ENCODE measurements at places on chromosomes 5 and 9.

DNA sequence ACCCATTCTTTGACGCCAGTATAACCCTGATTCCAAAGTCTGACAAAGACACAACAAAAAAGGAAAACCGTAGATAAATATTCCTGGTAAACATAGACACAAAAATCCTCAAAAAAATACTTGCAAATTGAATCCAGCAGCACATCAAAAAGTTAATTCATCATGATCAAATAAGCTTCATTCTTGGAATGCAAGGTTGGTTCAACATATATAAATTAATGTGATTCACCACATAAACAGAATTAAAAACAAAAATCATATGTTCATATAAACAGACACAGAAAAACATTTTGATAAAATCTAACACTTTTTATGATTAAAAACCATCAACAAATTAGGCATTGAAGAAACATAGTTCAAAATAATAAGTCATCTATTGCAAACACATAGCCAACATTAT lies 324.2 kb upstream of the TRPC7 start:
- DNase-seq: no peak

DNA sequence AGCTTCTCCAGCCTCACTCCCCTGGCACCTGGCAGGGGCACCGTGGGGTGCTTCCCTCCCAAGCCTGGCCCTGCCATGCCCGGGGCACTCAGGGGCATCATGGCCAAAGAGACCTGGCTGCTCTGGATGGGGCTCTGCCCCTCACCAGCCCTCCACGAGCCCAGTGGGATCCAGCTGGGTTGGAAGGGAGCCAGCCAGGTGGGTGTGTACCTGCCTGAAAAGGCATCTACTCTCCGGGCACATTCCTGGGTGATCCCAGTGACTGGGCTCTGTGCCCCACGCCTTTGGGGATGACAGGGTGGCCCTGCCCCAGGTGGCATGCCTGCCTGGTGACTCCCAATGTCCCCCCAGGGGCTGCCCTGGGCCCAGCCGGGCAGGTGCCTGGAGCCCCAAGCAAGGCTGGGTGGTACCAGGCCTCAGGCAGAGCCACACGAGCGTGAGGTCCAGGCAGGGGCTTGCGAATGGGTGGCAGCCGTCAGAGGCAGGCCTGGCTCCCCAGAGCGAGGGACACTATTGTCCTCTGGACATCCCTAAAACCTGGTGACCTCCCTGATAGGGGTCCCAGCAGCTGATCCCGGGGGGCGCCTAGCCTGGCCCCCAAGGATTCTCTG lies 777 bp downstream of the GPSM1 start:
- DNase-seq: no peak

GRCh38 chr5:76710991-76711390 lies 4.9 kb upstream of the F2R start:
- DNase-seq: no peak

- peak; percentile 96 for DNase-seq
Measured at GRCh38 chr5:116492016-116492623, 82.5 kb downstream of the SEMA6A start.

DNA sequence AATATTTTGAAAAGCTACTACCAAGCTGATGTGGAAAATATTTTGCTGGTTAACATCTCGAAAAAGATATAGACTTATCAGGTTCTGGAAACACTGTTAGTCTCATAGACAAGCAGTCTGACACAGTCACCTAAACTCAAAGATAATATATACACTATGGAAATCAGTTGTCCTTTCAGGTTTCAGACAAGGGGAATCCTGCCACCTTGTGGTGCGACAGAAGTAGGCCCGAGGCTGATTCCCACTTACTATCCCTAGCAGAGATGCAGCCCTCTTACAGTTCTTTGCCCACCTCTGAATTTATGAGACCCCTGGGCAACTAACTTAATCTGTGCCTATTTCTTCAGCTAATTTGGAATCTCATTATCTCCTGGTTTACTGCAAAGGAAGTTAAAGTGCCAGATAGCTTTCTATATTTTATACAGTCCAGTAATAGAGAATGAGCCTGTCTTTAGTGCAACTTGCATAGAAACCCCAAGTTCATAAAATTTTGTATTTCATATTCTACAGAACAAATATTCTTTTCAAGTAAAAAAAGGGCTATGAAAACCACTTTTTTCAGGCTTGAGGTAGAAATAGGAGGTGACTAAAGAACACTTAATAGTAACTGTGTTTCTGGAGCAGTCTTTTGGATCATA lies 16.9 kb downstream of the RAD1 start:
- DNase-seq: peak; percentile 89

DNA sequence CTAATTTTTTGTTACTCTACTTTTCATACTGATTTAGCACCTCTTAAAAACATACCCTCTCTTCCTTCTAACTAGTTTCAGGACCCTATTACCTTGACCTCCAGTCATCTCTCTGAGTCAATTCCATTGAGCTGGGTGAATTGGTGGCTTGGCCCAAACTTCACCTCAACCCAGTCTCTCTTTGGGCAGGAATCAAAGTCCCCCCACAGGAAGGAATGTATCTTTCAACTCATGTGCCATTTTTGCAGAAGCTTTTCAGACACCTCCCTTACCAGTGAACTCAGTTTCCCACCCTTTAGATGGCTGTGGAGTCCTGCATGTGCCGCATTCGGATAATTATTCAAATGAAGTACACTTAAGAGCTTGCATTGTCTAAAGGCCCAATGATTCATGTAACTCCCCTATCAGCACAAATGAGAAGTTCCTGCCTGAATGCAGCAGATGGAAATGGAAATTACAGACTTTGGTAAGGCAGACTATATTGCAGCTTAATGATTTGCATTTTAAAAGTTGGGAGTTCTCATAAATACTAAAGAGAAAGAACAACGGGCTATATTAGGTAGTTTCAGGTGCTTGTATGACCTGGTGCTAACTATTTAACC lies 693.5 kb downstream of the PTPRD start:
- no peak for DNase-seq

GRCh38 chr5:110496276-110496675 lies 230.2 kb downstream of the TMEM232 start:
- no peak for DNase-seq

- DNase-seq: no peak
Measured at GRCh38 chr9:133948131-133948530, 44.0 kb downstream of the VAV2 start.

GRCh38 chr5:126971455-126972031 lies 58.8 kb downstream of the MARCHF3 start:
- DNase-seq: peak; percentile 81

DNA sequence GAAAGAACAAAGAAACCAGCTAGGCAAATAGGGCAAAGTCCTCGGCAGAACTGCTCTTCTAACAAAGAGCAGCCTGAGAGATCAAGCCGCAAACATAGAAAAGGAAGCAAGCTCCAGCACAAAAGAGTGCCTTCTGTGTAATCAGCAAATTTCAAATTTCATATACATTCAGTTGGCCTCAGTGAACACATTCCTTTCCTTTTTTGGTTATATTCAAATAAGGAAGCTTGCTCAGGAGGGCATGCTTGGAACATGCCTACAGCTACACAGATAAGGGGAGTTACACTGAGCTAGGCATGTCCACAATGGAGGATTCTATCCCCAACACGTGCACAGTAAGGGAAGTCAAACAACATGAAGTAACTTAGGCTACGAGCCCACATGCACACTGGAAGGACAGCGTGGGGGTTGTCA lies 23.4 kb downstream of the IL33 start:
- DNase-seq: no peak

GRCh38 chr5:7960142-7960541 lies 91.2 kb downstream of the MTRR start:
- DNase-seq: no peak
